ENCODE measurements at places on chromosomes 13 and 19. TPM values are rescaled to one million over a fixed set of nuclear protein-coding genes. Genes with fewer than 3 reads are reported as not detected.

The ZNF99 gene
- 0.21 TPM for polyA plus RNA-seq

The AMH gene
- 1.9 TPM for polyA plus RNA-seq

The LHB gene
- 40.5 TPM for polyA plus RNA-seq

GRCh38 chr13:61831026-61831425 is 415.4 kb upstream of the PCDH20 start:
- DNase-seq: no peak

DNA sequence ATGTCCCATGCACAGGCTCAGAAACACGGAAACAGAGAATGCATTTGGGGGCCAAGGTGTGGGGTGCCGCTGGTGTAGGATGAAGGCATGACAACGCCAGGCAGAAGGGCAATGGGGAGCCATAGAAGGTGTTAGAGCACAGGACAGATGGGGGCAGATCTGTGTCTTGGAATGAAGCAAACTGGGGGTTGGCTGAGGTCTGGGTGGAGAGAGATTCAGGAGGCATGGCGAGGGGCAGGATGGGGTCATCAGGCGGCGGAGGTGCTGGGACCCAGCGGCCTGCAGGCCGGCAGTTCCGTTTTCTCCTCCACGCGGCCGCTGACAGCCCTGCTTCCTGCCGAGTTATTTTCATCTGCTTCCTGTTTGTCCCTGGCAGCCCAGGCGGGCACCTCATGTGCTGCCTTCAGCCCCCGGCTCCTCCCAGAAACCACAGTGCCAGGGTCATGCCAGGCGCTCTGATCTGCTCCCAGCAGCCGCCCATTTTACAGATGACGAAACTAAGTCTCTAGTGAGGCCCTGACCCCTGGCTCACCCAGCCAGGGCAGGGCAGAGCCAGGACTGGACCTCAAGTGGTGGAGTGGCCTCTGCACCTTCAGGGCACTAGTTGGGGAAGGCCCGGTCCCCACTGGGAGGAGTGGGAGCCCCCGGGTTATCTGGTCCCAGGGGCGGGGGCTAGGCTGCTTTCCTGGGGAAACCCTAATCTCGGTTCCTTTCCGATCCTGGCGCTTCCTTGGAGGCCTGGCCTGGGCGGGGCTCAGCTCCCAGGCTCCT is 2.2 kb downstream of the ARHGAP45 start:
- no peak for DNase-seq

- peak; percentile 96 for DNase-seq
These were observed at the start of gene KANK3 for GRCh38 chr19:8342684-8343482. KANK3 (minus strand) TSS chr19:8343262; CDS start chr19:8337828, 5,434 bp downstream.

- no peak for DNase-seq
These were observed 1077.3 kb upstream of the MIR17HG start for GRCh38 chr13:90270226-90270625.

DNA sequence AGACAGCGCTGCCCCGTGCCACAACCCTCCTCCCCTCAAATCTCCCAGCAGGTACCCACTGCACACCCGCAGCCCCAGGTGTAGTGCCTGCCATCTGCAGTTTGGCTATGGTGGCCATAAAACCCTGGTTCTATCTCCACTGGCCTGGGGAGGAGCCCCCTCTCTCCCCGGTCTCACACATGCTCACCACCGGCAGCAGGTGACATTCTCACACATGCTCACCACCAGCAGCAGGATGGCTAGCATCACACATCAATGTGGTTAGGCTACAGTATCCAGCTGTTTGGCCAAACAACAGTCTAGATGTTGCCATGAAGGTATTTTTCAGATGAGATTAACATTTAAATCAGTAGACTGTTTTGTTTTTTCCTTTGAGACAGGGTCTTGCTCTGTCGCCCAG is 31.1 kb downstream of the ELL start:
- no peak for DNase-seq

Data from small intestine (tissue), 16 donors.